ENCODE measurements at places on chromosomes 3 and 15.

GRCh38 chr3:17039594-17039993 is 154.8 kb downstream of the PLCL2 start:
- DNase-seq = no peak

- DNase-seq = no peak
These were observed 197.7 kb downstream of the LSAMP start for GRCh38 chr3:116247605-116248004.

GRCh38 chr3:36362973-36363372 is 17.3 kb upstream of the STAC start:
- no peak for DNase-seq

GRCh38 chr15:31077181-31077580 is 24.3 kb downstream of the TRPM1 start:
- DNase-seq = no peak

- DNase-seq = no peak
These were observed 46.4 kb upstream of the SYNM start for GRCh38 chr15:99058421-99058870.

DNA sequence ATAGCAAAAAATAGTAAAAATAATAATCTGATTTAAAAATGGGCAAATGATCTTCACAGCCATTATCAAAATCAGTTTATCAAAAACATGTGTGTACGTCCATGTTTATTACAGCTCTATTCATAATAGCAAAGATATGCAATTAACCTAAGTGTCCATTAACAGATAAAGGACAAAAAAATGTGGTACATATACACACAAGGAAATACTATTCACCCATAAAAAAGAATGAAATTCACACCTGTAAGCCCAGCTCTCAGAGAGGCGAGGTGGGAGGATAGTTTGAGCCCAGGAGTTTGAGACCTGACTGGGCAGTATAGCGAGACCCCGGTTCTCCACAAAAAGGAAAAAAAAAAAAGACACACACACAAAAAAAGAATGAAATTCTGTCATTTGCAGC is 82.6 kb upstream of the PPIB start:
- DNase-seq = no peak

GRCh38 chr3:138347960-138348753 is at the start of gene MRAS:
TSS of gene MRAS (plus strand) at chr3:138348579. CDS start at chr3:138372884, 24,305 bp downstream.
- no peak for DNase-seq

- DNase-seq = no peak
These were observed at the start of gene SLC12A8 for GRCh38 chr3:125212509-125213363. TSS of gene SLC12A8 (minus strand) at chr3:125212748. CDS start at chr3:125211349, 1,399 bp downstream.

Measured in NCI-H187 treated with DMSO at 0.1 percent for 48 hours (cell line).